ENCODE measurements at places on chromosomes 13 and 19.

DNA sequence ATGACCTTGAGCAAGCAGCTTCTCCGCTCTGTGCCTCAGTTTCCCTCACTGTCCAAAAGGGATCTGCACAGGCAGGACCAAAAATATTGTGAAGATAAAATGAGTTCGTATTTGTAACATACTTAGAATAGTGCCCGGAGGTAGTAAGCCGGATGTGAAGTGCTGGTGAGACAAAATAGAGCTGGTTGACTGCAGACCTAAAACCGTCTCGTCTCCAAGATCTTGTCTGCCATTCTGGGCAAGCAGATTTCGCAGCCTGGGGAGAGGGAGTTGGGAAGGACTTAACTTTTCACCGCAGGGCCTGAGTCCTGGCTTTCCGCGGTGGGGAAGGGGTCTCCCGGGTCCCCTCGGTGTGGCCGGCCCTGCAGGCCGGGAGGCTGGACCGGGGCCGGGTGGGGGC is 8.2 kb upstream of the BBC3 start:
- DNase-seq = no peak

GRCh38 chr13:113591750-113592149 is 7.2 kb downstream of the TFDP1 start:
- no peak for DNase-seq

DNA sequence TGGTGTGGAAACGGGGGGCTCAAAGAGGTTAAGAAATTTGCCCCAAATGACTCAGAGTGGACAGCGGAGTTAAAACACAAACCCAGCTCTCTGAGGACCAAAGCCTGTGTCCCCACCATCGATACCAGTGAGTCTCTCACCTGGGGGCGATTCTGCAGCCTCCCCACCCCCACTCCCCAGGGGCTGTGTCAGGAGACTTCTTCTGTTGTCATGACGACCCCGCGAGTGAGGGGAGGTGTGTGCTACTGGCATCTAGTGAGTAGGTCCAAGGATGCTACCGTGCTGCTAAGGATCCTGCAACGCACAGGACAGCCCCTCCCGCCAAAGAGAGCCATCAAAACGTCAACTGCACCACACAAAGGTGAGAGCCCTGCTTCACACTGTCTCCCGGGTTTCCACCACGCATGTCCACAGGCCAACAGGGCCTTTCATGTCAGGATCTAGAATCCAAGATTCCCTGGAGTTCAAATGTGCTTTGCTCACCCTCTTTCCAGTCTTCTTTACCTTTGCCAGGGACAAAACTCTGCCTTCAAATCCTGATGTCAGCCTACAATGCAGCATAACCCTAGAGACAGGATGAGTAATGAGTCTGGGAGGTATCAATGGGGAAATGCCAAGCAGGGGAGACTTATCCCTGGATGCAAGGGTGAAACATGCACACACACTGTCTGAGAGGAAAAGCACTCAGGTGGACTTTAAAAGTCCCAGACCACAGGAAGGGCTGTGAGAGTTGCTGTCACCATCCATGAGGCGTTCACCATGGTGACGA is 3.9 kb downstream of the RANBP3 start:
- no peak for DNase-seq

GRCh38 chr19:7639863-7640348 is 3.0 kb downstream of the STXBP2 start:
- no peak for DNase-seq

DNA sequence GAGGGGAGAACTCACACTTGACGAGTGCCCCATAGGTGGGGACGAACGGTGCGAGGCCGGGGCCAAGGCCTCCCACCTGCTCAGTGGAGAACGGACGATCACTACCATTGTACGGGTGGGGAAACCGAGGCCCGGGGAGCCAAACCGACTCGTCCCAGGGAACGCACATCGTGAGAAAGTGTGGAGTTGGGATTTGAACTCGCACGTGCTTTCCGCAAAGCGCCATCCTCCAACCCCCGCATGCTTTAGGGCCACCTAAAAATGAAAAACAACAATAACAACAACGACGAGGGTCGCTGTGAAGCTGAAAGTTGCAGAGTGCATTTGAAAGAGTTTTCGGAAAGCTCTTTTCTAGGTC is 458 bp downstream of the ARHGEF1 start:
- DNase-seq = no peak

DNA sequence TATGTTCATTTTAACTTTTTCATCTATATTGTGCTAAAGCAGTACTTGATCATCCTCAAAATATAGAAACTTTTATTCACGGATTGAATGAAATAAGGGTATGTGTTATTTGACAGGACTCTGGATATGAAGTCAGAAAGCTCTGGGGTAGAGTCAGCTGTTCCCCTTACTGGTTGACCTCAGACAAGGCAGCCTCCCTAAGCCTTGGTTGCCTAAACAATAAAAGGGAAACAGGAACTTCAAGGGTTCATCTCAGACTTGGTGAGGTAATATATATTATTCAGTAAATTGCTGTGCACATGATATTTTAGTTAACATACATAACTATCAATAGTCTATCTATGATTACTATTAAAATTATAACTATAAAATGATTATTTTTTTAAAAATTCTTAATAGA is 13.6 kb downstream of the POLR1D start:
- no peak for DNase-seq

GRCh38 chr13:98664047-98664446 is 87.1 kb upstream of the STK24 start:
- DNase-seq = no peak

DNA sequence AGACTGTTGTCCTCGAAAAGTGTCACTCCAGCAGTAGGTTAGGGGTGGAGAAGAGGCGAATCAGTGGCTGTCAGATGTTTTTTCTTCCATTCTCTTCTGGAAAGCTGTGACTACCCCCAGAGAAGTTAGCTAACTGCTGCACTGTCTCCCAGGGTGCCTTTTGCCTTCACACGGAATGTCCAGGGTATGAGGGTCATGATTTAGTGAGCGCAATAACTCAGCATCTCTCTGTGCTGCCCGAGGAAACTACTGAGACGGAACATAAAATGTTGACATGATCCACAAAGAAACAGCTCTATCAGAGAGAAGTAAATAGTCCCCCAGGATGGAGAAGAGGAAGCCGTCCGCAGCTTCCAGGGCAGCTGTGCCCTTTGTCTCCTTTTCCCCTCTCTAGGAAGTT is 254.0 kb upstream of the ARGLU1 start:
- no peak for DNase-seq

DNA sequence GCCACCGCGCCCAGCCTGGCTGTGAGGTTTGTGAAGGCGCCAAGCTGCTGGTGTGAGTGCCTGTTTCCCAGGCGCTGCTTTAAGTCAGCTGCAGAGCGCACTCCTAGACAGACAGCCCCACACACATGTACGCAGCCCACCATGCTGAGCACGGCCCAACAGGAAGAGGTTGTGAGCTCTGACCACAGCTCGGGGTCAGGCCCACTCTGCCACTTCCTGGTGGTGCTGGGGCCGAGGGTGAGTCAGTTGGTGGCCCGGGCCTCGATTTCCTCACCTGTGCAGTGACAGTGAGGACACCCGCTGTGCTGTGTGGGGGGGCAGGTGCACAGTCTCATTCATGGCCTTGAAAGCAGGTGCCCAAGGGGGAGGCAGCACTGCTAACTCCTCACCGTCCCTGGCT is 106.7 kb downstream of the KDM4B start:
- no peak for DNase-seq

DNA sequence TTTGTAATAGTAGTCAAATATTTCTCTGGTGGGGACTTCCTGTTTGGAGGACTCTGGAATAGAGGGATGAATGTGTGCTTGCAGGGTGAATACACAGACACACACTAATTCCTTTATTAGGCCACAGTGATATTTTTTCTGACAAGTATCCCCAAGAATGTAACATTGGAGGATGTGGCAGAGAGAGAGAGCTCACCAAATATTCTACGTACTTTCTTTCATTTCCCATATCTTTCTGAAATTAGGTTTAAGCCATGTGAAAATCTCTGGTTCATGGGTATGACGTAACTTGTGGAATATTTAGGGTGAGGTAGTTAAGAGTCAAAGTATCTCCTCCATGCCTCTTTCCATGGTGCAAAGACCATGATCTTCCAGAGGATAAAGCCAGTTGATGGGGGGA is 463.4 kb downstream of the DIAPH3 start:
- no peak for DNase-seq

- no peak for DNase-seq
These were observed 108.4 kb downstream of the KLF5 start for GRCh38 chr13:73167028-73167820.

GRCh38 chr19:48348045-48348444 is 15.7 kb downstream of the TMEM143 start:
- no peak for DNase-seq

GRCh38 chr13:85592211-85592610 is 207.0 kb downstream of the SLITRK6 start:
- no peak for DNase-seq

GRCh38 chr19:41302624-41303351 is 7.2 kb upstream of the CCDC97 start:
- peak; percentile 62 for DNase-seq

DNA sequence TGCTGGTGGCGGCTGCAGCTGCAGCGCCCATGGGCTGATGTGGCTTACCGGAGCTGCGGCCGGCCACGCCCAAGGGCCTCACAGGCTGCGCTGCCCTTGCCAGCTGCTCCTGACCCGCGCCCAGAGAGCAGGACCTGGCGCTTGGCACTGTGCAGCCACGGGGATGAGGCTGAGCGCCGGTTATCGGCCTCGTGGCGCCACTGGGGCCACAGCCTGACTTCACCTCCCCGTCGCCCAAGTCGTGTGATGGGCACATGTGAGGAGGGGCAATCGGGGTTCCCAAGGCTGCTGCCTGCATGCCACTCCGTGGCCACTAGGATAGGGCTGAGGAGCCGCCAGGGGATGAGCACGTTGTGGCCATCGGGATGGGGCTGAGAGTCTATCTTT is 77.2 kb upstream of the PABPC3 start:
- DNase-seq = no peak

- DNase-seq = no peak
These were observed 30.3 kb downstream of the ZNF823 start for GRCh38 chr19:11708457-11708856.

GRCh38 chr13:101811284-101811839 is 358.9 kb downstream of the ITGBL1 start:
- no peak for DNase-seq
